ENCODE measurements at places on chromosomes 11 and 22.

DNA sequence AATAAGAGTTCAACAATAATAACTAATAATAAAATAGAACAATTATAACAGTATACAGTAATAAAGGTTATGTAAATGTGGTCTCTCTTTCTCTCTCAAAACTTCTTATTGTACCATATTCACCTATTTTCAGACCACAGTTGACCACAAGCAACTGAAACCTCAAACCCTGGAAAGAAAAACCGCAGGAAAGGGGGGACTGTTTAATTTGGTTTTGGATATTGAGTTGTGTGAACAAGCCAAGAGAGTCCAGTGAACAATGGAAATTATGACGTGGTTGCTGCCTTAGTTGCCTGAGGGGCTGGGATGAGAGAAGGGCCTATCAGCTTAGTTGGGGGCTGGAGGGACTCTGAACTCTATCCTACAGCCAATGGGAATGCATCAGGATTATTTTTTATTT lies 178.7 kb upstream of the POU2AF2 start:
- no peak for DNase-seq

- peak; percentile 3 for DNase-seq
Observed at GRCh38 chr11:18540207-18541009, 13.7 kb upstream of the TSG101 start.

- no peak for DNase-seq
Observed at GRCh38 chr11:66071381-66071801, 1.3 kb downstream of the PACS1 start.

DNA sequence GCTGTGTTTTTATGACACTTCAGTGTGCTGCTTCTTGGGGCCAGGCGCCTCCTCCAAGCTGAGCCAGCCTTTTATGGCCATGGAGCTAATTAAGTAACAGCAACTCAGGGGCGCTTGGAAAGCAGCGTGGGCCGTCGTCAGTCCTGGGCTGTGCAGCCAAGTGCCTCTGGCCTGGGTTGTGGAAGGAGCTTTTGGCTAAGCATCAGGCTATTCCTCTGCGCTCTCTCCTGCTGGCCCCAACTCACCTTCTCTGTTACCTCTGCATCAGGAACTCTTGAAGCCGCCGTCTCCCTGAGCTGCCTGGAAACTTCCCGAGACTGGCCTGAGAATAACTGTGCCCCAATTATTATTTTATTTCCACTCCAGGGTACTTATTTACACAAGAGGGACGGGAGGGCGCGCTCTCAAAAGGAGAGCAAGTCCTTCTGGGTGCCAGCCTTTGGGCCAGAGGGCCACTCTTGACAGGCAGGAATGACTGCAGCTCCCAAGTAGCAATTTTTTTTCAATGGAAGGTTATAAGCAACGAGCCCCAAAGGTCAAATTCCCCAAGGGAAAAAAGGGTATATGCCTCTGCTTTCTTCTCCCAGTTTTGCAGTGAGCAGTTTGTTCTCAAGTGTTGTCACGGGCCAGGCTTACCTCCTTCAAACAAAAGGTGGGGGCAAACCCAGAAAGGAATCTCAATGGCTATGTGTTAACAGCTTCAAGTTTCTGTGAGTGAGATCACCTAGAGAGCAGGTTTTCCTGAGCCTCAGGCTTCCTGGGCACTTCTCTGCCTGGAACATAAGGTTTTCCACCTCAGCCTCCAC lies 38.5 kb upstream of the NAV2 start:
- peak; percentile 45 for DNase-seq

DNA sequence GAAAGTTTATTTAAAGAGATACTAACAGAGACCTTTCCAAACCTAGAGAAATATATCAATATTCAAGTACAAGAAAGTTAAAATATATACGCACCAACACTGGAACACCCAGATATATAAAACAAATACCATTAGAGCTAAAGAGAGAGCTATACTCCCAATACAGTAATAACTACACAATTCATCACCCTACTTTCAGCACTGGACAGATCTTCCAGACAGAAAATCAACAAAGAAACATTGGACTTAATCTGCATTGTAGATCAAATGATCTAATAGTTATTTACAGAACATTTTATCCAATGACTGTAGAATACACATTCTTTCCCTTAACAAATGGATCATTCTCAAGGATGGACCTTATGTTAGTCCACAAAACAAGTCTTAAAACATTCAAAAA lies 311.9 kb downstream of the METTL15 start:
- DNase-seq = no peak

GRCh38 chr11:103109818-103110388 lies 677 bp downstream of the DYNC2H1 start:
- no peak for DNase-seq

DNA sequence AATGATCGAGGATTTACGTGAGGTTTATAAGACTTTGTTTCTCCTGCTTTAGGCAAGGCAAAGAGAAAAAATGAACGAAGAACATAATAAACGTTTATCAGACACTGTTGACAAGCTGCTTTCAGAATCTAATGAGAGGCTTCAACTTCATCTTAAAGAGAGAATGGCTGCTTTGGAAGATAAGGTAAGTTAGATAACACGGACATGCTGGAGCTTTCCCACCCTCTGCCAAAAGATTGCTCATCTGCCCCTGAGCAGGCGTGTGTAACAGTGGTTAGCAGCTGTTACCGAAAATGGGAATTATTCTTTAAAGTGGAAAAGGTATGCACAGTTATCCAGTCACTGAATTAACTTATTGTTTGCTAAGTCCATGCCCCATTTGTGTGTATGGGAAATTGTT lies 62.8 kb upstream of the CTTN start:
- no peak for DNase-seq

- DNase-seq = no peak
Observed at GRCh38 chr11:108897071-108897481, 232.2 kb downstream of the DDX10 start.

DNA sequence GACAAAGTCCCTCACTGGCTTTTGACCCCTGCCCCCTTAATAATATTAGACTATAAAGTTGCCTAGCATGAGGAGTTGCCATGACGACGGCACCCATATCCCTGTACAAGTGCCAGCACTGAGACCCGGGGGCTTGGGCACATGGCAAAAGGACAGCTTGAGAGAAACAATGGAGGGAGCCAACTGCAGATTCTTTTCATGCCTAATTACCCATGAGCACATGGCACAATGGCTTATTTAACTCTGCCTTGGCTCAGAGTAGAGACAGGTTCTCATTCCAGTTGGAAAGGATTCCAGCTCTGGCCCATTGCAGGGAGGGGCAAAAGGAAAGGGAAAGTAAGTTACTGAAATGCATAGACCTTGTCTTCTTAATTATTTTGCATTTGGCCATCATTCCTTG lies 261.2 kb upstream of the UBASH3B start:
- no peak for DNase-seq

- DNase-seq = no peak
Observed at GRCh38 chr22:48844056-48844675, 983.5 kb downstream of the BRD1 start.

DNA sequence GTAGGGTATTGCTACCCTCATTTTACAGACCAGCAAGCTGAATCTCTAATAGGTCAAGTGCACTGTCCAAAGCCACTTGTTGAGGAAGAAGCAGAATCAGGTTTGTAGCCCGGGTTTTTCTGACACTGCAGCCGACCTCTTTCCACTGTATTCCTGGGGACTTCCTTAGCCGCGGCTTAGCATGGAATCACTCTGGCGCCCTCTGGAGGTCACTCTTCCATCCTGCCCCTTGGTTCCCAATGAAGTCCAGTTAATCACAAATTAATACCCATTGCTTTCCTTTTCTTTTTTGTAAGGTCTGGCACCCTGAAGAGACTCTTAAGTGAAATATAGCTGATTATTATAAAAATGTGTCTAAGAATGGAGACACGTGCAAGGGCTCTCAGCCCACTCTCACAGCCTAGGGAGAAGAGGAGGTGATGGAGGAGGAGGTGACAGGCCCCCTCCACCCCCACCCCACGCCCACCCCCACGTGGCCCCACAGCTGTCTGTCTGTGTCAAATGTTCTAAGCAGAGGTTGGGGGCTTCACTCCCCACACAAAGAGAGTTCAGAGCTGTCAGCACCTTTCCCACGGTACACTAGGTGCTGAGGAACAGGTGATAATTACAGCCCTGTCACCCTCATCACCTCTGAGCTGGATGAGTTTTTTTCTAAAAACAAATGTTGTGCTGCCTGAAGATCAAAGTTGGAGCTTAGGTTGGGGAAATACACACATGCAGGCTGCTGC lies 57.7 kb upstream of the DRD2 start:
- DNase-seq = peak; percentile 65

- no peak for DNase-seq
Observed at GRCh38 chr22:20218987-20219386, 49.1 kb downstream of the RTN4R start.

DNA sequence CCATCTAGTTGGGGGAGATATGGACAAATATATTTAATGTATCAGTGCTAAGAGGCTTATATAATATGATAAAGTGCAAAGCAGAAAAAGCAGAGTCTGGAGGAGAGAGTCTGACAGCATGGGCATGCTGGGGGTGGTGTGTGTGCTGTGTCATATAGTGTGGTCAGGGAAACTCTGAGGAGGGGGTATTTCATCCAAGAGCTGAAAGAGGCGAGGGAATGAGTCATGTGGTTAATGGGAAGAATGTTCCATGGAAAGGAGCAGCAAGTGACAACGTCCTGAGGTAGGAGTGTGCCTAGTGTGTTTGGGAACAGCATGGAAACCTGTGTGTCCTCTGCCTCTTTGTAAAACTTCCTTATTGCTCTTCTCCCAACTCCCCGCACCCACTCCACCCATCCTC lies 38.0 kb downstream of the EIF3F start:
- DNase-seq = peak; percentile 54

GRCh38 chr22:31223786-31224191 lies 11.7 kb downstream of the LIMK2 start:
- no peak for DNase-seq

GRCh38 chr11:129013737-129014475 lies 71.2 kb upstream of the TP53AIP1 start:
- DNase-seq = no peak

DNA sequence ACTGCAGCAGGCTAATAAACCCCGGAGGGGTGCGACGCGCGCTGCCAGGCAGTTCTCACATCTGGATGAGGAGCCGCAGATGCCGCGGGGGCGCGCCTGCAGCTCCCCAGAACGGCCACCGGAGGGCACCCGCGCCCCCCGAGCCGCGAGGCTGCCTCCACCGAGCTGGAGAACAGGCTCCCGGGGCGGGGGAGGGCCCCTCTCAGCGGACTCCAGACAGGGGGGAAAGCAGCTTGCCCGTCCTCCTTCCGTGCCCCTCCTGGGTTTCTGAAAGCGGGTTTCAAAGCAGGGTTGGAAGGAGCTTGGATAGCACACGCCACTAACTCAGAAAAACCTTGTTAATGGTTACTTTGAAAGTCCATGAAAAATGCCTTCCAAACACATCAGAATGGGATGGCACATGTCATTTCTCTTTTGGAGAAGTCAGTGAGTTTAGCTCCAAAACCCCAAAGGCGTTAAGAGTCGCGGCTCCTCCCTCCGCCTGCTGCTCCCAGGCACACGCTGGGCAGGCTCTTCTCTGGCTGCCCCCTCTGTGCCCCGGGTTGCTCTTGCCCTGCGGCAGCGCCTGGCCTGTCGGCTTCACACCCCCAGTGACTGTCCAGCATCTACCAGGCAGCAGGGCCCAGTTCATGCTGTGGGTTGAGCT lies 317.8 kb downstream of the NTM start:
- peak; percentile 66 for DNase-seq

- no peak for DNase-seq
Observed at GRCh38 chr22:17853073-17853472, 78.8 kb upstream of the BID start.

DNA sequence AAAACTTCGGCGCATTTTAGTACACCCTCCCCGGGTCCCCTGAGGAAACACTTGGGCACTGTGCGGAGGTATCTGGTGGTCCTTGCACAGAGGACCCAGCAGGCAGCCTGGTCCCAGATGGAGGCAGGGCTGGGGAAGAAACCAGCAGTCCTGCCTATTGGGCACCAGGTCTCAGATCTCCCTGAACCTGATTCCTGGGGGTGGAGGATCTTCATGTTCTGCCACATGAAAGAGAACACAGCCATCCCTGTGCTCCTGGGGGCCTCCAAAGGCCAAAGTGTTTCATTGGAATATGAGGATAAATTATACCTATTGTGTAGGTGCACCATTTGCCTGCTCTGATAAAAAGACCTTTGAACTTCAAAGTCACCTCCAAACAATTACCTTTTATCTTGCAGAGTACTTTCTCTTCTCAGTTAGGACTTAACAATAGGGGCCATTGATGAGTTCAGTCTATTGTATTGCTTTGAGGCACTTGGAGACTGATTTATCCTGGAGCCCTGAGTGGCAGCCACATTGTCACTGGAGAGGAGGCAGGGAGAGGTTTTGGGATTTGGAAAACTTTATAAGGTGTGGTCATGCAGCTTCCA lies 1.8 kb downstream of the RCN1 start:
- no peak for DNase-seq

- no peak for DNase-seq
Observed at GRCh38 chr11:44868021-44868420, 82.7 kb downstream of the TP53I11 start.

- DNase-seq = no peak
Observed at GRCh38 chr22:44102856-44103255, 77.9 kb upstream of the PARVG start.

- DNase-seq = no peak
Observed at GRCh38 chr11:35614939-35615569, 3.2 kb upstream of the FJX1 start.

GRCh38 chr11:106286881-106287504 lies 209.5 kb downstream of the AASDHPPT start:
- DNase-seq = peak; percentile 13

GRCh38 chr22:36286096-36286957 lies 33.4 kb downstream of the APOL1 start:
- peak; percentile 64 for DNase-seq

DNA sequence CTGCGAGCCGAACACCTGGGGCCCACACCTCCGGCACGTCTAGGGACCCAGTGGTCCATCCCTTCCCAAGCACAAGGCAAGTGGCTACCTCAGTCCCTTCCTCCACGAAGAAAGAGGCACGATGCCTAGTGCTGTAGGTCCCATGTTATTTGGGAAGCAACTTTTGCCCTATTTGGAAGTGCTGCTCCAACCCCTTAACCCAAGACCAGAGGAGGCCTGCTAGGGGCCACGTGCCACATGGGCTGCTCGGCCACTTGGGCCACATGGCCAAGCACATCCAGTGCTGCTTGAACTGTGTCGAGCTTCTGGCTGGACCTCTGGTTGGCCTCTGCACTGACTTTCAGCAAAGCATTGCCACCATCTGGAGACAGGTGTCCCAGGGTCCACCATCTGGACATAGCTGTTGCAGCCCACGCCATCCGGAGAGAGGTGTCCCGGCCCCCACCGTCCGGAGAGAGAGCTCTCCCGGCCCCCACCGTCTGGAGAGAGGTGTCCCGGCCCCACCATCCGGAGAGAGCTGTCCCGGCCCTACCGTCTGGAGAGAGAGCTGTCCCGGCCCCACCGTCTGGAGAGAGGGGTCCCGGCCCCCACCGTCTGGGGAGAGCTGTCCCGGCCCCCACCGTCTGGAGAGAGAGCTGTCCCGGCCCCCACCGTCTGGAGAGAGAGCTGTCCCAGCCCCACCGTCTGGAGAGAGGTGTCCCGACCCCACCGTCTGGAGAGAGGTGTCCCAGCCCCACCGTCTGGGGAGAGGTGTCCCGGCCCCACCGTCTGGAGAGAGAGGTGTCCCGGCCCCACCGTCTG lies 6.5 kb upstream of the B4GALNT4 start:
- no peak for DNase-seq

GRCh38 chr11:14872032-14872431 lies 20.0 kb downstream of the CYP2R1 start:
- peak; percentile 5 for DNase-seq

- DNase-seq = no peak
Observed at GRCh38 chr22:29320546-29320945, 5.0 kb upstream of the RASL10A start.

GRCh38 chr11:88293931-88294330 lies 43.6 kb downstream of the CTSC start:
- DNase-seq = peak; percentile 58

GRCh38 chr22:19970479-19971275 lies 29.1 kb upstream of the TXNRD2 start:
- peak; percentile 45 for DNase-seq
